H4 (cell line): ENCODE measurements at places on chromosomes 5 and 9. TPM values are rescaled to one million over a fixed set of nuclear protein-coding genes. Genes with fewer than 3 reads are reported as not detected.

DNA sequence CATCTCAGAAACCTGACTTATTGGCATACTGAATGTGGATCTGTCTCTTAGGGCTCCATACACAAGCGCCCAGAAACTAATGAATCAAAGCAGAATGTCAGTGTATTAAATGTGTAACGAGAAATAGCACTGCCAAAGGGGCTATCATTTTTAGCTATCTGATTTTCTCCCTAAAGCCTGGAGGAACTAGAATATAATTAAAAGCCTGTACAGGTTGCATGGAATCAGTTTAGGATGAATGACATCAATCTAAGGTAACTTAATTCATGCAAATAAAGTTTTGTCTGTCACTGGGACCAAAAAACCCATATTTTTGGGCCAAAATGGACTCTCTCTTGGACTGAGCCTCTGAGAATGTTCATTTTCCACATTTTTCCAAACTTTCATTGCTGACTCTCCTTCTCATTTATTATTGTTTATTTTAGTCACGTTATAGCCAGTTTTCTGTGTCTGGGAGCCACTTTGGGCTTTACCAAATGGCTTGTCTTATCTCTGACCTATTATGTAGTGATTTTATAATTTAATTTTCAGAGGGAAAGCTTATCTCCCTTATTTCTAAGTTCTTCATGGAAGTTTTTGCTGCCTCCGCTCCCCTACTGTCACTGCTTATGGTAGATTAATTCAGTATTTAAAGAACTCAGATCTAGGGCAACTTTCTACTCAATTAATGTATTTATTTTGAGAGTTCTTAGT lies 47.0 kb downstream of the PRR16 start:
- no peak for DNase-seq

DNA sequence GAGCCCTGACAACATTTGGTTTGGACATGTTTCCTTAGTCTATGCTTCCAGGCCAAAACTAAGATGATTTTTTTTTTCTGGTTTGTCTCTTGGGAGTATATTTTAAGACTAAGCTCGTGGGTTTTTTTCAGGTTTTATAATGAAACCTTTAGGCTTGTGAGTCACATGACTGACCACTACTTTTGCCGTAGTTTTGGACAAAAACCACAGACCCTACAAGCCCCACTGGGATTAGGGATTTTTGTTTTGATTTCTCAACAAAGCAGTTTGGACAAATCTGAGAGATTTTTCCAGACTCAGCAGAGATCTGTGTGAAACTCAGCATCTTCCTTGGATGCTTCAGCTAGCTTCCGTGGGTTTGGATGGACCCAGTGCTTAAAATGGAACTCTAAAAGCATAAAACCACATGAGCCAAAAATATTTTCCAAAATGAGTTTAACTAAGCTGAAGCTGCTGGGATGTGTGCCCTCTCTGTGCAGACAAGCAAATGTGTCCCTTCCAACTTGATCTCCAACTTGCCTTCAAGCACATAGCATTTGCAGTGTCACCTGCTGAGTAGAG lies 70.3 kb upstream of the SMIM15 start:
- DNase-seq, result no peak

DNA sequence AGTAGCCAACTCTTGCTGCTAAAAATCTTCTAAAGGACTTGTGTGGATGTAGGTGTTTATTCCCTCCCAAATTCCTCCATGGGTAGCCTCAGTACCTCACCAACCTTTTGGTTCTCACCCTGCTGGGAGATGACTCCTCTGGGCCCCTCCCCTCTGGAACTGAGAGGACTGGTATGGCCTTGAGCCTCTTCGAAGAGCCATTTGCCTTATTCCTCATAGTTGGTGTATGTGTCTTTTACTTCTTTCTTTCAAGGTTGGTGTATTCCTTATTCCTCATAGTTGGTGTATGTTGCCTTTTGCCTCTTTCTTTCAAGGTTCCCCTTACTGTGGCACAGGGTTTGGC lies 48.3 kb downstream of the GNAQ start:
- DNase-seq, result no peak

Gene CATSPER3
- 0.08 TPM in 1 of 2 replicates, not detected in the other for total RNA-seq
